ENCODE measurements at places on chromosomes 4 and X.

- DNase-seq: no peak
Observed at GRCh38 chr4:79399076-79399475, 9.0 kb downstream of the GK2 start.

DNA sequence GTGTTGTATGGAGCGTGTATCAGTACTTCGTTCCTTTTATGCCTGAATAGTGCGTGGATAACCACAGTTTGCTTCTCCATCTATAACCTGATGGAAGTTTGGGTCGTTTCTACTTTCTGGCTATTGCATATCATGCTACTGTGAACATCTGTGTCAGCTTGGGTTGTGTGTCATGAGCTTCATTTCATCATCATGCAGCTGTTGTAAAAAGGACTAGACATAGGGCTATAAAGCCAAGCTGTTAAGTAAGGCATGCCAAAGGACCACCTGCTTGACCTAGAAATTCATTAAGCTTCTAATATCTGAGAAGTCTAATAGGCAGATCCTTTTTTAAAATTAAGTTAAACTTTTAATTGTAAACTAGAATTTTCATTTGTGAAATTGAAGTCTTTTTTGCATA lies 18.4 kb downstream of the SMS start:
- peak; percentile 33 for DNase-seq

DNA sequence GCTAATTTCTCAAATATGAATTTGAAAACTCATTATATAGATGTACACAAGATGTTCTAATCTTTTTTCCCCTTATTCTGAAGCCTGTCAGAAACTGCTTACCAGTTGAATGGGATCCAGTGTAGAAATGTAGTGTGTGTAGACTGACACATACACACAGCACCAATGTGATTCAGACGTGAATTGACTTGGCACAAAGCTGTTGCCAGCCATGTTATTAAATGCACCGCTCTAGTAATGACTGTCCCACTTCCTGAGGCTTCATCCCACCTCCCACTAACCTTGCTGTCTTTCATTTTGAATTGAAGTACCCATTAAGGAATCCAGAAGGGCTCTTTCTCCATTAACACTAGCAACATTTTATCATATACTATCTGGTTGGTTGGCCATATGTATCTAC lies 146.6 kb downstream of the PPA2 start:
- no peak for DNase-seq

DNA sequence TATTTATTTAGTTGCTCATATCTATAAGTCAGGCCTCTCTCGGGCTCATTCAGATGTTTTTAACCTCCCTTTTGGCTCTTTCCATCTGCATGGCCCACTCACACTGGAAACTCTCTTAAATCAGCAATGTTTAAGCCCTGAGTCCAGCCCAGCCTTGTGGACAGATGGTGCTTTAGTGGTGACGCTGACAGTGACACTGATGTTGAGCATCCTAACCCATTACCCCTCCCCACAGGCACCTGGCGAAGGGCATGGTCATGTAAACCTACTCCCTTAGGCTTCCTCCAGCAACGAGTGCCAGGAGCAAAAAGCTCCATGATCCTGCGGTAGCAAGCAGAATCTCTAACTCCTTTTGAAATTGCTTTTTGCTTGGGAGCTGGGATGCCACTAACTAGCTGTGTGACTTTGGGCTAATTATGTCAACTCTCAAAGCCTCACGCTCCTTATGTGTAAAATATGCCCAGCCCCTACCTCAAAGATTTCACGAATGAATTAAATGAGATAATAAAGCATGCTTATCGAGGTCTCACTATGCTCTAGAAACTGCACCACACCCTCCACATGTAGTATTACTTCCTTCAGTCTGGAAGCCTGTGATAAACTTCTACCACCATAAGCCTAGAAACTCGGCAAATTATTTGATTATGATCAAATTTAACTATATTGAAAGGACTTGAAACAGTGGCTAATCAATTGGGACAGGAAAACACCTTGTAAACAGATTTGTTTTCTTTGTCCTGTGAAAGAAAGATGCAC lies 569.4 kb downstream of the BCOR start:
- DNase-seq: no peak

- DNase-seq: no peak
Observed at GRCh38 chr4:13860126-13860525, 232.6 kb upstream of the BOD1L1 start.

DNA sequence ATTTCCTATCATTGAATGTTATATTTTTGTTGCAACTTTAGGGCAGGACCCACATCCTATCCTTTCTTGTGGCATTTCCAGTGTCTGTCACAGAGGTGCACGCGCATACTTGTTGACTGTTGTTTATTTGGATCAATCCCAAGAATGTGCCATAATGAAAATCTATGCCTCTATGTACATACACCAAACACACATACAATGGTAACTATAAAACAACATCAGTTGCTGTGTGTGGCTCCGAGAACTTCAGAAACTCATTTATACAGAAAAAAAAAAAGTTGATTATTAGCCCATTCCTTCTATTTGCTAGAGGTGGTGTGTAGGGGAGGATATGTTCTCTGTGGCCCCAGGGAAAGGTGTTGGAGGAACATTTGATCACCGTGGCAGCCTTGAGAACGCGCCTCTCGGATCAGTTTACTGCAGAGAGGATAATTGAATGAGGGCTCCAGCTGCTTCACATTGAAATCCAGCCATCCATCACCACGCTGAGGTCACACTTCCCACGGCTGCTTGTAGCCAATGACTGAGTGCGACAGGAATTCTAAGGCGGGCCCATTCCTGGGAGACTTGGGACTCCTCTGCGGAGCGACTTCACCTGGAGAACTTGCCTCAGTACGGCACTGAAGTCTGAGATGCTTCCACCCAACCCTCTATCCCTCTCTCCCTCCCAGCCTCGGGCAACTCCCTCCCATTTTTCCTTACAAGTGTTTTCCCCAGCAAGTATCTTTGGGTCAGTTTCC lies 19.5 kb downstream of the SMPX start:
- DNase-seq: no peak

GRCh38 chrX:50469206-50469605 lies 1.4 kb downstream of the DGKK start:
- no peak for DNase-seq

- no peak for DNase-seq
Observed at GRCh38 chr4:102036016-102036415, 245.5 kb downstream of the BANK1 start.

- no peak for DNase-seq
Observed at GRCh38 chr4:165874072-165874790, 1.2 kb downstream of the TLL1 start.

DNA sequence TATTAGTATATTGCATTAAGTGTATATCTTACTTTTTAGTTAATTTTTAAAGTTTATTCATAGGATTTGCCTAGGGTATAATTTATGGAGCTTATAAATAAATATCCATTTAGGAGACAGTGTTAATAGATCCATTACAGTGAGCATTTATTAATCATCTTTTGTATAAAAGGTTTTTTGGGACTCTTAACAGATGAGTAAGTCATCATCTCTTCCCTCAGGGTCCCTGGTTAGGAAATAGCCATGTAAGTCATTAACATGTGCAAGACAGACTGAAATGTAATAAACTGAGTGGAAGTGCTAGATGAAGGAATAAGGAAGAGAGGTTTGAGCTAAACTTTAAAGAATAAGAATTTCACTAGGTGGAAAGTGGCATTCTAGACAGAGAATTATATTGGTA lies 69.2 kb downstream of the PAQR3 start:
- DNase-seq: no peak

GRCh38 chrX:6826856-6827255 lies 291.9 kb upstream of the VCX3A start:
- DNase-seq: no peak

- peak; percentile 92 for DNase-seq
Observed at GRCh38 chr4:113823291-113823659, 61.7 kb upstream of the CAMK2D start.

DNA sequence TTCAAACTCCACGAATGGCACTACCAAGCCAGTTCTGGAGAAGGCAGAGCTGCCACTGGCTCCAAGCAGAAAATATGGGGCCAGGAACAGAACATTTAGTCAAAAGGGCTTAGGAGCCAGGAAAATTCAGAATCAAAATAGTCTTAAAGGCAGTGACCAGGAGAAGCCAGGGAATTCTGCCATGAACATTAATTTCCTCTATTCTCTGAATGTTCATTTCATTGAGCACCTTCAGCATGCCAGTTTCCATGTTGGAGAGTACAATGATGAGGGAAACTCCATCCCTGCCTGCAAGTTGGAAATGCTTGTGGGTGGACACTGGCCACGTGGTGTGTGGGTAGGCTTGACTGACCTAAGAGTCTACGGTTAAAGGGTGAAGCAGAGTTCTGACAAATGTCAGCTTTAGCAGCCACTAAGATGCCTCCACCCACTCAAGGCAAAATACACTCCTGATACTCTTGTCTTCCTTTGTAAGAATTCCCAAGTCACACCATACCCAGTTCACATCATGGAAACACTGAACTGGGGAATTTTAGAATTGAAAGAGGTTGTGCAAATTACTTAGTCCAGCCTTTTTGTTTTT lies 190.1 kb upstream of the C1QTNF7 start:
- DNase-seq: peak; percentile 70

DNA sequence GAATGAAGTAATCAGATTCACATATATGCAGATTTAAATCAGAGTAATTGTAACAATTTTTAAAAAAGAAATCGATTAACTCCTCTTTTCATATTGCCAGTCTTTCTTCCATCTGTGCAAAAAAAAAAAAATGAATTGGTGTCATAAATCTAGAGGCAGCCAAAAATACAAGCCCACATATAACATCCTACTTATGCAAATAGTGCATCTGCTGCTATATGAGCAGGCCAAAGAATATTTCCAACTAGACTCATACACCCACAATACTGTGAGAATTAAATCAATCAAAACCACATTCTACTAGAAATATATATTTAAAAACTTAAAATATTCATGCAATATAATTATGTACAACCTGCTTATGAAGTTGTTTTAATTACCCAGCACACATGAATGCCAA lies 298.1 kb upstream of the TRAM1L1 start:
- DNase-seq: no peak

DNA sequence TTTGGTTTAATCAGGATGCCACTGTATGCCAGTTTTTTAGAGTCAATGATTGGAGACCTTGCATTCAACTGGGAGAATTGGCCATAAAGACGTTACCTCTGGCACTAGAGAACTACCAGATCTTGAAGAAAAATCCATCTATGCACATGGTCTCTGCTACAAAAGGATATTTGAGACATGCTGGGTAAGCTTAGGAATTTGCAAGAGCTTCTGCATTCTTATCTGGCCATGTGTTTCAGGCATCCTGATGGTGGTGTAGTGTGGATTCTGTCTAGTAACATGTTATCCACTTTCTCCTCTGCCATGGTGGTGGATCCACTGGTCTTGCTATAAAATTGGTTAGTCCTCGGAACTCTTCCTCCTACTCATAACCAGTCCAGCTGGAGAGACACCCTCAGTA lies 185.3 kb upstream of the WDFY3 start:
- DNase-seq: no peak

DNA sequence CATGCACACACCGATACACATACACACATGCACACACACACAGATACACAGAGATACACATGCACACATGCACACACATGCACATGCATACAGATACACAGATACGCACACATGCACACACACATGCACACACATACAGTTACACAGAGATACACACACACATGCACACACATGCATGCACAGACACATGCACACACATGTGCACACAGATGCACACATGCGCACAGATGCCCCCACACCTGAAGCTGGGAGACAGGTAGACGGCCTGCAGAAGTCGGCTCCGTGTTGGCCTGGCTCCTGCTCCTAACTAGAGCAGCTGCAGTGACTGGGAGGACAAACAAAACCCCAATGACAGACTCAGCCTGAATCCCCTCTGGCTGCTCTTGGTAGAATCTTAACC lies 46.8 kb downstream of the PSAPL1 start:
- no peak for DNase-seq

DNA sequence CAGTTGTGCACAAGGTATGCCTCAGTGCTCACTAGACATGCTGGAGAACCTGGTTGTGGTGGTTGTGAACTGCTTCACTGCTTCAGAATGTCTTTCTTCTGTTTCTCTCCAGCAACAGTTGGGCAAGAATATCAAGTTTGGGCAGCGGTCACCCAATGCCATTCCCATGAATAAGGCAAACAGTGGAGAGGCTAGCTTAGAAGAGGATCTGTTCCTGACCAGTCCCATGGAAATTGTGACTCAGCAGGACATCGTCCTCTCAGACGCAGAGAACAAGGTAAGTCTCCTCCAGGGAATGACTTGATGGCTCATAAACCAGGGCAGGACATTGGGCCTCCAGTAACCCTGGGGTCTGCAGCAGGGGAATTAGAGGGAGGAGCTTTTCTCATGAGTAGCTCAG lies 79.9 kb downstream of the AASDH start:
- no peak for DNase-seq

DNA sequence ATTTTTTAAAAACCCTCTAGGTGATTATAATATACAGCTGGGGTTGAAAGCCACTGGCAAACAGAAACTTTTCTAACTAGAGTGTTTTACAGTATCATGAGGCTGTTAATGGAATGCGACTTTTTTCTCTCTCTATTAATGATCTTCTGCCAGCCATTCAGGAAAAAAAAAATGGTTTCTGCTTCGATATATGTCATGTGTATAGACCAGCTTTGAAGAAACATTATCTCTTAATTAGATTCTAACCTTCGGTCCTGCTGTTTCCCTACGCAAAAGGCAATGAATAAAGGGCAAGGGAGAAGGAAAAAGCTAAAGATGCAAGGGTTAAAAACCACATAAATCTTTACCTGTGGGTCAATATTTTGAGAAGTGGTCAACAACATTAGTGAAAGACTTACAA lies 1662.1 kb upstream of the TENM3 start:
- no peak for DNase-seq

DNA sequence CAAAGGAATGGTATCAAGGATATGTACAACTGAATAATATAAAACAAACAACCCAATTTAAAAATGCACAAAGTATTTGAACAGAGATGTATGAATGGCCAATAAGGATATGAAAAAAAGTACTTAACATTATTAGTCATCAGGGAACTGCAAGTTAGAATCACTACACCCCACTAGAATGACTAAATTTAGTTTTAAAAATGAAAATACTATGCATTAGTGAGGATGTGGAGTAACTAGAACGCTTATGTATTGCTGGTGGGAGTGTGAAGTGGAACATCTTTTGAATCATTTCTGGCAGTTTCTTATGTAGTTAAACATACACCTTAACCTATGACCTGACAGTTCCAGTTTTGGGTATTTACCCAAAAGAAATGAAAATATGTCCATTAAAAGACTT lies 13.0 kb upstream of the SLC16A2 start:
- no peak for DNase-seq

DNA sequence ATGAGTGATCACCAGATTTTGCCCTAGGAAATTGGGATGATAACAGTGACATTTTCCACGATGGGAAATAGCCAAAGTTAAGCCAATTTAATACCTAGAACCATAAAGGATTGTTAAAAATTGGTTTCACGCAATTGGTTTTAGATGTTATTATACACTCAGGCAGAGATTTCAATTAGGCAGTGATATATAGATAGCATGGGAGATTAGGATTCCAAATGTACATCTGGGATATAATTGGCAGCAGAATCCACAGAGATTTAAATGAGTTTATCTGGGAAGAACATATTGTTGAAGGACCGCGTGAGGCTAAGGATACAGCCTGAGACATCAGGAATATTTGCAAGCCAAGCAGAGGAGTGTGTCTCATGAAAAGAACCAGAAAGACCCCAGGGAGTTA lies 351.6 kb downstream of the GPM6A start:
- no peak for DNase-seq

- DNase-seq: no peak
Observed at GRCh38 chr4:75629239-75629638, 1.1 kb downstream of the CDKL2 start.

All from inflammatory macrophage treated with lipopolysaccharide for 4 hours (primary cell).